Gastroesophageal sphincter (tissue), 4 donors: ENCODE measurements at places on chromosomes 12 and 14. TPM values are rescaled to one million over a fixed set of nuclear protein-coding genes. Genes with fewer than 3 reads are reported as not detected.

The CLEC7A gene
- 3.6 TPM for total RNA-seq

The KRT75 gene
- total RNA-seq, result not detected

The BICDL1 gene
- total RNA-seq, result 13.9 TPM

The LALBA gene
- not detected for total RNA-seq

The OR4K5 gene
- total RNA-seq, result not detected

The TAS2R20 gene
- total RNA-seq, result 8.9 TPM

The IL31 gene
- not detected for total RNA-seq

The C12orf50 gene
- total RNA-seq, result not detected
